Left colon (tissue), 2 donors: ENCODE measurements at places on chromosomes 11 and 22.

GRCh38 chr11:82753921-82754320 lies 20.3 kb upstream of the FAM181B start:
- DNase-seq, result no peak

- DNase-seq, result no peak
These were observed 66.2 kb downstream of the SC5D start for GRCh38 chr11:121358760-121359159.

- no peak for DNase-seq
These were observed 58.4 kb downstream of the EFCAB6 start for GRCh38 chr22:43753688-43754087.

GRCh38 chr11:121152764-121153163 lies 51.7 kb downstream of the TECTA start:
- no peak for DNase-seq

DNA sequence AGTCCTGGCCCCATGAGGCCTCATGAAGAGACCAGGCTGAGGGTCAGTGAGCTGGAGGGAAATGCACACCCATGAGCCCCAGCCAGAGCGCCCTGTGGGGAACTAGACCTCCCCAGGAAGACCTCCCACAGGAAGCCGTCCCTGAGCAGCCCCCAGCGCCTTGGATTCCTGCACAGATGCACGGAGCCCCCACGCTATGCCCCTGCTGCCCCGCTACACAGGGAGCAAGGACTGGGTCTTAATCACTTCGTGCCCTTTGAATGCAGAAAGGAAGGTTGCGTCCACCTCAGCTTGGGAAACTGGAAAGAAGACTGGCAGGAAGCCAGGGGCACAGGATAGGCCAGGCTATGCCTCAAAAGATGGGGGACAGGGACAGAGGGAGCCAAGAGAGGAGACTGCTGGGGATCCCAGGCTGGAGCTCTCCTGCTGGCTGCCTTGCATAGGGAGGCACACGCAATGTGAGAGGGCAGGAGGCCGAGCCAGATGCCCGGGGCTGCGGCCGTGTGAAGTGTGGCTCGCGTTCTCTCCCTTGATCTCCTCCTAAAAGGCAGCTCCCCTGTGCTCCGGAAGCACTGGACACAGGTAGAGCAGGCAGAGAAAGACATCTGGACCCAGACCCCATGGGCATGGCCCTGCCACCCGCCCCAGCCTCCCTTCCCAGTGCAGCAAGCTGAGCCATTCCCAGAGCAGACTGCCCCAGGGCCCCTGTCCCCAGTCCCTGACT lies 32.8 kb downstream of the MACROD1 start:
- DNase-seq, result no peak

DNA sequence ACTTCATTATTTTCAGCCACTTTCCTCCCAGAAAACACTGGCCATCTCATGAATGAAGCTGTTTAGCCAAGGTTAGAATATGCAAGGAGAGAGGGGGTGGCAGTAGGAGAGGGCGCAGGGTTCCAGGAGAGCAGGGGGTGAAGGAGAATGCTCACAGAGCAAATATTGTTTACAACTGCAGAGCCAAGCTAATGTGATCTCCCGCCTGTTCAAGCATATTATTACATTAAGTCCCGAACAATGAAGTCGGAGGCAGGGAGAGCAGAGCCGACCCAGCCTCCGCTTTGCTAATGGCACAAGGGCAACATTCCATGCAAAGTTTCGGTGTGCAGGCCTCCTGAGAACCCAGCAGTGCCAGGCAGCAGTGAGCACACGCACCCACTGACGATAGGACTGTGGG lies 80.1 kb downstream of the MICAL3 start:
- DNase-seq, result no peak

GRCh38 chr11:130653838-130654636 lies 205.6 kb downstream of the ADAMTS15 start:
- DNase-seq, result peak; percentile 57

DNA sequence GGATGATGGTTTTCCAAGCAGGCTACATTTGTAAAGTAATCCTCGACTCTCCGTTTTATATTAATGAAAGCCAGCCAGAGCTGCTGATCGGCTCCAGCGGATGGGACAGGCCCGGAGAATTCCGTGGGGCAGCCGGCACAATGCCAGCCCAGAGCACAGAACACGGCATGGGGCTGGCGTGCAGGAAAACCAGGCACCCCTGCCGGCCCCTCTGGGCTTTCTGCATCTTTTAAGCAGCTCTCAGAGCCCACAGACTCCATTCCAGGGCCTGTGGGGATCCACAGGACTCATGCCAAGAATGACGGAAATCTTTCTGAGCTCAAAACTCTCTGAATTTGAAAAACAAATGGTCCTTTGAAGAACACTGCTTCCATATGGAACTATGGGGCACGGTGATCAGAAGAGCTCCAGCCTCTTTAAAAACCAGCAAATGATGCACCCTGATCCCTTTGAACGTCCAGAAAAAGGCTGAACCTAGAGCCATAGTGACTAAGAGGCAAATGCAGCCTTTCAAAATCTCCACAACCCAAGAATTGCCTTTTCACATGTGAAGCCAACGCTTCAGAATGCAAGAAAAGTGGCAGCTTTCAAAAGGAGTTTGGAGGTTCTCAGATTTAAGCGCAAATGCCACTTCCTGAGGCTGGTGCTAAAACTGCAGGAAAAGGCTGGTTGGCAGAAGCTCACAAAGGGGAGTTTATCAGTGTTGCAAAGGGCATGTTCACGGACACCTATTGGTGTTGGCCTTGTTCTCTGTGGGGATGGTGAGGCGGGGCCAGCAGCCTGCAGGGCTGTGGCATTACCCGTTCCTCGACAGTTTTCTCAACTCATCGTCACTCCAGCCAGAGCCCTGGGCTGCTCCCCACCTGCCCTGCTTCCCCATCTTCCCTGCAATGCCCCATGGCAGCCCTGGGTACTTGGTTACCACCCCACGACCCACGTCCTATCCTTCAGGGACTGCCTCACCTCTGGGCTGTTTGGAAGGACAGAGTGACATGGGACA lies 212.5 kb downstream of the CTTN start:
- no peak for DNase-seq

DNA sequence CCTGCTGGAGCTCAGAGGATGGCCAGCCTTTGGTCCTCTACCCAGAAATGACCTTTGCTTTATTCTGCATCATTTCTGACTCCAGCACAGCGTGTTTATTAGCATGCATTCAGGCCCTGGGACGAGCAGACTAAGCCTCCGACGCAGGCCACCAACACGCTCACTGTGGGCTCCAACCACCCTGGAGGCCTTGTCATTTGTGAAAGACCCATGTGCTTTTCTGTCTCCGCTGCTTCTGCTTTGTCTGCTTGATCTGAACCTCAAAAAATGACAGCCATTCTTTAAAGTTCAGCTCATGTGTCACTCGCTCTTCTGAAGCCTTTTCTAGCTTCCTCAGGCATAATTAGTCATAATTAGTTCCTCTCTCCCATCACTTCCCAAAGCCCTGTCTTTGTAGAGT lies 109.1 kb upstream of the TIMP3 start:
- DNase-seq, result no peak

- peak; percentile 54 for DNase-seq
These were observed 16.0 kb upstream of the LINC01488 start for GRCh38 chr11:69465236-69466000.

DNA sequence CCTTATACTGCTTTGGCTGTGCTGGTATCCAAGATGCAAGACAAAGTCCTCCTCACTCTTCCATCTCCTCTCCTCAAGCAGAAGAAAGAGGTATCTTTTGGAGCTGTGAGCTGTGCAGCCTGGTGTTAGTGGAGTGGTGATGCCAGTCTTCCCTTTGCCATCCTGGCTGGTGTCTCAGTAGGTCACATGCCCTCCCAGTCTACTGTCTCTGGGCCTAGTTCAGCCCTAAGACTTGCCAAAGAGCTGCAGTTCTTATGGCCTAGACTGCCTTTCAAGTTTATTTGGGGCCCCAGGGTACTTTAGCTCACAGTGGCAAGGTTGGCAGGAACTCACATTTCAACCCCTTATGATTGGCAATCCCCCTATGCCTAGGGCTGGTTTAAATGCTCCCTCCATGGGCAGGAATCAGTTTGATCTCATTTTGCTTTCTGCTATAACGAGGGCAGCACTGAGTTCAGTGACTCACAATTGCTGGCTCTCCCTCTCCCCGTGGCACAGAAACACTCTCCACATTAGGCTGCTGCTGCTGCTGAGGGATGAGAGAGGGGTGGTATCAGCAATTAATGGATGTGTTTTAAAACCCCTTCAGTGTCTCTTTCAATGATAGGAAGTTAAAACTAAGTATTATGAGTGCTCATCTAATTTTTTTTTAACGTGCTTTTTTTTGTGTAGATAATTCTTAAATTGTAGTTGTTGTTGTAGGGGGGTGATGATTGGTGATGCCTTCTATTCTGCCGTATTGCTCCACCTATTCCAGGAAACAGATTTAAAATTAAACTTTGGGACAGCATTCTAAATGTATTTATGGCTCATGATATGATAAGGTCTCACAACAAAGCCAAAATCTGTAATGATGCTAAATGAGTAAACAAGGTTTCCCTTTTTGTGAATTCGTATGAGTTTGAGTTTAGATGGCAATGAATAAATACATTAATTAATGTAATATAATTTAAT lies 1295.0 kb downstream of the JRKL start:
- no peak for DNase-seq

DNA sequence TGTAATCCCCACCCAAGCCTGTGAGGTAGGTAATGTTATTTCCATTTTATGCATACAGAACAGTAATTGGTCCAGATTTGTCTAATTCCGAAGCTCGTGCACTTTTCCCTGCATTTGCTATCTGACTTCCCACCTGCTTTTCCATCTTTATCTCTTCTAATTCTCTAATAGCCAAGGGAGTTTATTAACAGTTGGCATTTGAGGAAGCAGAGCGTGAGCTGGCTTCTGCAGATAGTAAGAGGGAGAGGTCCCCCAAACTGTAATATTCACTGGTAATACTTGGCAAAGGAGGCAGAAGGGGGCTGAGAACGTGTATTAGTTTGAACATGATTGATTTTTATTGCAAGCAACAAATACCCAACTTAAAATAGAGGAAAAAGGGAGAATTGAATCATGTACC lies 110.8 kb upstream of the SPON1 start:
- no peak for DNase-seq

GRCh38 chr11:121525376-121525775 lies 72.6 kb upstream of the SORL1-AS1 start:
- no peak for DNase-seq
